ENCODE measurements at places on chromosomes 5 and 9.

GRCh38 chr9:7756088-7756487 lies 43.5 kb downstream of the DMAC1 start:
- no peak for DNase-seq

- DNase-seq, result no peak
Observed at GRCh38 chr5:172043865-172044264, 37.4 kb upstream of the FBXW11 start.

DNA sequence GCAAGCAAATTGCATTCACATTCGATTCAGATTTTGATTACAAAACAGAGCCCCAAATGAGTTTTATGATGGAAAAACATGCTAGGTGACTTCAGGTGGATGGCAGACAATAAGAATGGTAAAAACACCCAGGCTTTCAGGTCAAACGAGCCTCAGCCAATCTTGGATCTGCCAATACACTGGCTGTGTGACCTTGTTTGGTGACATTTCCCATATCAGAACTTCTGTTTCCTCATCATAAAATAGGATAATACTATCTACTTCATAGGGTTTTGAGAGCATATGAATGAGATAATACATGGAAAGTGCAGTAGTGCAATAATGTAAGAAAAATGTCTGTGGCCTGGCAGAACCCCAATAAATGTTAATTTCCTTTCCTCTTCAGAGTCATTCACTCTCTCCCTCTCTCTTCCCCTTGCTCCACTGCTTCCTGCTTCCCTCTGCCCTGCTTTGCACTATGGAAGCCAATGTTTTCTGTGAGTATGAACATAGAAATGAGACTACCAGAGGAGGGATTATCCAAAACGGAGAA lies 54.7 kb downstream of the SH3RF2 start:
- no peak for DNase-seq

DNA sequence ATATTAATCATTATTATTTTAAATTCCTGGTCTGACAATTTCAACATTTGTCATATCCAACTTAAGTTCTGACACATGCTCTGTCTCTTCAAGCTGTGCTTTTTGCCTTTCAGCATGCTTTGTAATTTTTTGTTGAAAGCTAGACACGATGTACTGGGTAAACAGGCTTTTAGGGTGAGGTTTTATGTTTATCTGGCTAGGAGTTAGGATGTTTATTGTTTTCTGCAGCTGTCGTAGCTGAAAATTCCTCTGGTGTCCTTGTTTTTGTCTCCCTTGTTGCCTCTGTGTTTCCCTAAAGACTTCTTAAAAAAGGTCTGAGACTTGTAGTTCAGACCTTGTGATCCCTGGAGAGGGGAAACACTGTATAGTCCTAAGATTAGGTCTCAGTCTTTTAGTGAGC lies 20.6 kb downstream of the TUT7 start:
- DNase-seq, result no peak

DNA sequence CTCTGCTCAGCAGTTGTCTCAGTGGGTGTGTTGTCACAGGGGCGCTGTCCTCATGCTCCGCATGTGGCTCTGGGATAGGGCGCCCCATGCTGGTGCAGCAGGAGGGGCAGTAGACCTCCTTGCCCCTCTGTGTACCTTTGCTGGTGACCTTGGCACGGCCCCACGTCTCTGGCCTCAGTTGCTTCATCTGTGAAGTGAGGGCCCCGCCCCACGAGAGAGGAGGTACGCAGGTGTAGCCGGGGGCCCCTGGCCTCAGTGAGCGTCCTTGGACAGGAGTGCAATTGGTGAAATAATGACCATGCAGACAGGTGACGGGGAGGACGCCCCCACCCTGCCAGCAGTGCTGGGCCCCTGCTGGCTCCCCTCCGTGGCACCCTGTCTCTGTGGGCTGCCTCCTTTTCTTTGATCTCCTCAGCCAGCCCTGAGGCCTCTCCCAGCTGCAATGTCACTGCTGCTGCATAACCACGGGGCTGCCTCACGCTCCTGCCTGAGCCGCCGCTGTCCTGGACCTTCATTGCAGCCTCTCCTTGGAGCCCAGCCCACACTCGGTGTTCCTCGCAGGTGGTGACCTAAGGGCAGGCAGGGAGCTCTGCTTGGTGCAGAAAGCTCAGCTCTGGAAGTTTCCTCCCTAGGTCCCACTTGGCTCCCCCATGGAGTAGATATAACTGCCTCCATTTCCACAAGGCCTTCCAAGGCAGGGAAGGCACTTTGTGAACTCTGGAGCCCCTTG lies 57.3 kb downstream of the PHF2 start:
- no peak for DNase-seq

- DNase-seq, result no peak
Observed at GRCh38 chr5:171226096-171226754, 82.8 kb upstream of the TLX3 start.

DNA sequence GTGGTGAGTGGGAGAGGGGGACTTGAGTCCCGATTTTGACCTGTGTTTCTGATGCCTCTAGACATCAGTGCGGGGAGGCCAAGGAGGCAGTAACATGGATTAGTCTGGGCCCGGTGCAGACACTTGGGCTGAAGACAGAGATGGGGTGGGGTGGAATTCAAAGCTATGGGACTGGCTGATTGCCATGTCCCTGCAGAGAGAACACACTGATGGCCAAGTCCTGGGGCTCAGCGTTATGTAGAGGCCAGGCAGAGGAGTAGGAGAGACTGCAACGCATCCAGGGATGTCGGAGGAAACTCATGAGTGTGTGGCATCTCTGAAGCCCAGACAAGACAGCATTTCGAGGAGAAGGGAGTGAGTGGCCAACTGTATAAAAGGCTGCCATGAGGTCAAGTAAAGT lies 30.1 kb downstream of the PSD2 start:
- DNase-seq, result no peak

DNA sequence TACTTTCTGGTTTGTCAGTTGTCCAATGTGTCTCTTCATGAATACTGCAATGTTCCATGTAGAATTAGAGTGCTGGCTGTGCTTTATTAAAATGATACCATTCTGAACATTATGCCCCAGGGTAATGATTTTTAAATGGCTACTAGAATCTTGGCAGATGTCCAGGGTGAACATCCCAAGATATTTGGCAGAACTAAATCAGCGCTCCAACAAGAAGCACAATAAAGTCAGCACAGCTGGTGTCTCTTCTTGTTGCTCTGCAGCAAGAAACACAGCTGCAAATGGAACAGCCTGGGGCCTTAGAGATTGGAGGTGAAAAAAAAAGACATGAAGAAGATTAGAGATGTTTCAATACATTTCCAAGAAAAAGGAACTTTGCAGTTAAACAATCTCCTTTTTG lies 248.3 kb downstream of the CDH18 start:
- DNase-seq, result no peak

GRCh38 chr9:126461029-126461428 lies 134.4 kb downstream of the MVB12B start:
- no peak for DNase-seq

- no peak for DNase-seq
Observed at GRCh38 chr5:2465383-2465782, 286.1 kb downstream of the IRX2 start.

GRCh38 chr9:5468850-5469249 lies 18.5 kb downstream of the CD274 start:
- no peak for DNase-seq

DNA sequence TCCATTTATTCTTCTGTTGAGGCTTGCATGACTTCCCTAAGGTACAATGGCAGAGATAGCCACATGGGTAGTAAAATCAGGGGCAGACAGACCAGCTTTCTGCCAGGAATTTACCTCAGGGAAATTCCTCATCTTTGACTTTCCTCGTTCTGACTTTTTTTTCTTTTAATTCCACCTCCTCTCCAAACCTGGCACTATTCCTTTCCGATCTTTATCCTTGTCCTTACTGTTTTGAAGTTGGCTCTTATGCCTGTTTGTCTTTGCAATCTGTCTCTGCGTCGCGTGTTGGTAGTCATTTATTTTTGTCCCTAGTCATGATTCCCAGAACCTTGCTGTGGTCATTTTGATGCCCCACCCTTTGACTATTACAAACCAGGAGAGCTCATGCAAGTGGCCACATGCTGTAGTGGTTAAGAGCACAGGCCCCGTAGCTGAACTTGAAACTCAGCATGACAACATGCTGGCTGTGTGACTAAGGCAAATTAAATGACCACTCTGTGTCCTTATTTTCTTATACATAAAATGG lies 19.0 kb downstream of the TMC1 start:
- no peak for DNase-seq

GRCh38 chr5:96196890-96197289 lies 235.2 kb upstream of the ELL2 start:
- no peak for DNase-seq

DNA sequence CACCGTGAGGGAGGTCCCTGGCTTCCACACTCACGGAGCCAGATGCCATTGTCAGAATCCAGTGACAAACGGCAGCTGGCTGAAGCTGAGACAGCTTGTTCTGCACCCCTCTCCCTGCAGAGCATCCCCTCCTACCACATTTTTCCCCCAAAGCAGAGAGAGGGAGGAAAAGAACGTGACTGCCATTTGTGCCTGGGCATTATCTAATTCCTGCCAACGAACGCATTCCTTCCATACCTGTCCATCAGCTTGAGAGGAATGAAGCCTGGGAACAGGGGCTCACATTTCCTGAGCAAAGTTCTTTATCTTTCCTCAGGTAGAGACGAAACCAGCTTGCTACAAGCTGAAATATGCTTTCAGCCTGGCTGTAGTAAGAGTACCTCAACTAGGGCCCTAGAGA lies 175.4 kb downstream of the SLIT3 start:
- no peak for DNase-seq

DNA sequence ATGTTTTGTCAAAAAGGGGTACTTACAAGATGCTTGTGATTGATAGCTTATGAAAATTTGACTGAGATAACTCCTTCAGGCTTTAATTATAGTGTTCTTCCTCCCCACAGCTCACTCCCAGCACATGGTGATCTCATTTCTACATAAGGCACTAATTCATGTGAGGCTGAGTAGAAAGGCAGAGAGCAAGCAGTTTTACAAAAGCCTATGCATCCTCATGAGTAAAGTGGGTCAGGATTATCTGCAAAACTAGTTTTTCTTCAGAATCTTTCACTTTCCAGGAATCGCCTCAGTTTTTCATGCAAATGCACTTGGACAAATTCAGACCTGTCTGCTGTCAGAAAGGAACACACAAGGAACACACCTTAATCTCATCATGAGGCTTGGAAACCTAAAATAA lies 92.1 kb upstream of the FBN2 start:
- DNase-seq, result no peak
